ENCODE measurements at places on chromosomes 3 and 15.
A peak's percentile ranks its signal among the peaks of the same experiment; 100 is the strongest.

GRCh38 chr15:87597346-87598052 lies 659.0 kb downstream of the NTRK3 start:
- no peak for DNase-seq

- no peak for DNase-seq
Observed at GRCh38 chr15:80796407-80796806, 17.2 kb downstream of the CEMIP start.

- no peak for DNase-seq
Observed at GRCh38 chr3:155007729-155008128, 72.4 kb upstream of the MME start.

- DNase-seq = no peak
Observed at GRCh38 chr3:50635066-50635465, 18.1 kb downstream of the MAPKAPK3 start.

DNA sequence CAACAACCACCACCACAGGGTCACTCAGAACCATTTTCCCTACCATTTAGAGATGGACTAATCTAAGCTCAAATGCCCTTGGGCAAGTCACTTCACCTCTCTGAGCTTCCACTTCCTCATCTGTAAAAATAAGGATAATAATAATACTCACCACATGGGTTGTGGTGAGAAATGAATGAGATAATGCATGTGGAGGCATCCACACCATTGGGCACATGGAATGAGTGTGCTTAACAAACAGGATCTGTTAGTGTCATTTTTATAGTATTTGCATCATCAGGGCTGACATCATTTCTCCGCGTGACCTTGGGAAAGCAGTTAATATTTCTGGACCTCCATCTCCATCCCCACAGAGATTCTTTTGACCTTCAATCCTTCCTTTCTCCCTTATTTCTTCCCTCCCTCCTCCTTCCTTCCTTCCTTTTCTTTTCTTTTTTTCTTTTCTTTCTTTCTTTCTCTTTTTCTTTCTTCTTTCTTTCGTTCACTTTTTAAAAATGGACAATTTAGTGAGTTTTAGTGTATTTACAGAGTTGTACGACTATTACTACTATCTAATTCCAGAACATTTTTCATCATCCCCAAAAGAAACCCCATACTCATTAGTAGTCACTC lies 7.7 kb upstream of the RFT1 start:
- DNase-seq = no peak

DNA sequence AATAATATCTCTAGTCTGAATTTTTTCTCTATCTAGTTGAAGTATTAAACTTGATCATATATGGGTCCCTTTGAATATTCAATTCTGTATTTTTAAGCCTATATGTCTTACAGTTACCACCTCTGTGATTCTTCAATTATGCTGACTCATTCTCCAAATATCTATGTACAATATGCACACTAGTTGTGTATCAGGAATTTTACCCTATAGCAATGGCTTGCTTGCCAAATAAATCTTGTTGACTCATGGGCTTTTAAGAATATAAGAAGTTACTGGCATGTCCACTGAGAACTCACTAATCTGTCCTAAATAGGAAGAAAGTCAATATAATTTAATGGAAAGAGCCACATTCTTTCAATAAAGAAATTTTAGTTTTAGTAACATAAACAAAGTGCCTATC lies 656.3 kb downstream of the RBMS3 start:
- peak; percentile 90 for DNase-seq

GRCh38 chr15:48472756-48473155 lies 141.5 kb downstream of the DUT start:
- DNase-seq = no peak

DNA sequence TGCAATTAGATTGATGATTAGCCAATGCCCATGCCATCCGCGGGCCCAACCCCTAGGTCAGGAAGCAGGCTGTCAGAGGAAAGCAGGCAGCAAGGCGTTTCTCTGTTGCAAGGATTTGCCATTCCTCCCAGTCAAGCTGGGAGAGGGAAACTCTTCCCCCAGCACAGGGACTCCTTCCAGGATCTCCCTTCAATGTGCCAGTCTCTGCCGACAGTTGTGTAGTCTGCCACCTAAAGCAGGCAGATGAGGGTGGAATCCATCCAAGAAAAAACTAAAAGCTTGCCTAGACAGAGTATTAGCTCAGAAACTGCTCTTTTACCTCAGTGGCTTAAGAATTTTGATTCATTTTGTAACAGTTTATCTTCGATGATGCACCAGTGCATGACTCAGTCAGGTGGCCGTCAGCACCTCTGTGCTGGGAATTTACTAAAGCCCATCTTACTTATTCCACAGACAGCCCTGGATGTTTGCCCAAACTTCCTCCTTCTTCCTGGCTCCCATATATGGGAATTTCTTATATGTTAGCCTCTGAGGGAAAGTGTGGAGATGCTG lies 501.5 kb upstream of the THBS1 start:
- peak; percentile 99 for DNase-seq

DNA sequence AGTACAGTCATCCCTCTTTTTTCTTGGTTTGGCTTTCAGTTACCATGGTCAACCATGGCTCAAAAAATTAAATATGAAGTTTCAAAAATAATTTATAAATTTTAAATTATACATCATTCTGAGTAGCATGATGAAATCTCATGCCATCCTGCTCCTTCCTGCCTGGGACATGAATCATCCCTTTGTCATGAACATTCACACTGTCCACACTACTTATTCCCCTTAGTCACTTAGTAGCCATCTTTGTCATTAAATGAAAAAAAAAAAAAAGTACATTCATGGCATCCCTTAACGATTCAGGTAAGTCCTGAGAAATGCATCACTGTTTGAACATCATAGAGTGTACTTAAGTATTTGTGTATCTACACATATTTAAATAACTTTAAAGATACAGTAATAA lies 1046.3 kb downstream of the ROBO2 start:
- peak; percentile 19 for DNase-seq

GRCh38 chr3:94543161-94543560 lies 480.3 kb downstream of the NSUN3 start:
- DNase-seq = no peak

GRCh38 chr3:79845546-79845945 lies 77.7 kb upstream of the ROBO1 start:
- DNase-seq = no peak

DNA sequence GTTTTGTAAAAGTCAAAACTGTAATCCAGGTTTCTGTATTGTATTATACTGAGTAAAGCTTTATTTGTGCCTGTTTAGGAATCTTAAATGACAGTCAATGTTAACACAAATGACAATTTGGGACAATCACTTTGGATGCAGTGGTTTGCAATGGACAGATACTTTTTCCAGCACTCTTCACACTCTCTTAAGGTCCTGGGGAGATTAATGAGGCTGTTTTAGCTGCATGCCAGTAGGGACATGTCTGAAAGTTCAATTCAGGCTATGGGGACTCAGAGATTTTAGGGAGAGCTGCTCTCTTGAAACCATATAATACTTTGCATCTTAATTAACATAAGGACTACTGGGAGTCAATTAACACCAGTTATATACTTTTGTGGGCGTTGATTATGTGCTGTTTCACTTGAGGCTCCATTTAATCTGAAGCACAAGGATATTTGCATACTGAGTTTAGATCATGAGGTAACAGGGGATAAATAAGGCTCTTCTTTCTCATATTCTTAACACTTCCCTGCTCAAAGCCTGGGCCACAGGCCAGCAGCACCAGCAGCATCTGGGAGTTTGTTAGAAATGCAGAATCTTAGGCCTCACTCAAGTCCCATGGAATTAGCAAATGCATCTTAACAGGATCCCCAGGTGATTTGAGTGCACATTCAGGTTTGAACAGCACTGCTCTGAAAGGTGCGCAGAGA lies 972.8 kb downstream of the PLOD2 start:
- no peak for DNase-seq

GRCh38 chr3:10338591-10339353 lies 17.9 kb upstream of the SEC13 start:
- no peak for DNase-seq

- no peak for DNase-seq
Observed at GRCh38 chr15:37720267-37720666, 214.2 kb upstream of the TMCO5A start.

DNA sequence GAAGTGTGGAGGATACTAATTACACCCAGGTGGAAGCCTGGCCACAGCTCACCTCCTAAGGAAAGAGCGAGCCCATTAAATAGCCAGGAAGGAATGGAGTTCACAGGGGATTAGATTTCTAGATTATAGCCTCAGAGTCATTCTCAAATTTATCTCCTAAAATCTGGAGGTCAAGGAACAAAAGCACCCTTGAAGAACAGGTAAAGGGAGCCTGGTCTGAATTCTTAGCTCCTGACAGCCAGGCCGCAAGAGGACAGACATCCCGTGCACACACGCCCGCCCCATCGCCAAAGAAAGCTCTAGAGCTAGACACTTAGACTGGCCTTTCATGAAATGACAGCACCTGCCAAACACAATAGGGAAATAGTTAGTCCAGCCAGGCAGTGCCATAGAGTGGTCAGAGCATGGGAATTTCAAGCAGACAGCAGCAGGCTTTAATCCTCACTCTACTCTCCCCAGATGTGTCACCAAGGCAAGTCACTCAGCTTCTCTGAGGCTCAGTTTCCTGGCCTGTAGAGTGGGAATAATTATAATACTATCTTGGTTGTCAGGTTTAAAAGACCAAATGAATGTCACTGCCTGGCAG lies 59.2 kb downstream of the LIPC start:
- DNase-seq = no peak

GRCh38 chr15:53128652-53129051 lies 338.5 kb upstream of the ONECUT1 start:
- no peak for DNase-seq

DNA sequence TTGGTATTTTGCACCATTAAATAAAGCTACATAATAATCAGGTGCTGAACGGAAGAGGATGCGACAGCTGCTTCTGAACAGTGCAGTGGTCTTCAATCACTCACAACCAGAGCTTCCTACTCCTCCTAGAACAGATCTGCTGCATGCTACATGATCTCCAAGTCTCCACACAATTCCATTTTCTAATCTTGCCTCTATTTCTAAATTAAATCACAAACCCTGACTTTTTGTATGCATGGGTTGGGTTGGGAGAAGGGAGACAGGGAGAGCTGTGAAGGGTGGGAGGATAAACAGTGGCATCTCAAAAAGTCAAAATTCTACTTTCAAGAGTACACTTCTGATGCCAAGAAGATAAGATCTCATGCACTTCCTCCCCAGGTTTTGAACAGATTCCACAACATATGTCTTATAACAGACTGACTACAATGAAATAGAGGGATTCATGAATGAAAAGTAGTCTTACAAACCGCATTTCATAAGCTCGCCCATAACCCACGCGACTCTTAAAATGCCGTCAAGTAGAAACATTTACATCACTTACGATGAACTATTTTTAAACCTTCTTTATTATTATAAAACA lies 57.2 kb downstream of the CHSY1 start:
- no peak for DNase-seq

DNA sequence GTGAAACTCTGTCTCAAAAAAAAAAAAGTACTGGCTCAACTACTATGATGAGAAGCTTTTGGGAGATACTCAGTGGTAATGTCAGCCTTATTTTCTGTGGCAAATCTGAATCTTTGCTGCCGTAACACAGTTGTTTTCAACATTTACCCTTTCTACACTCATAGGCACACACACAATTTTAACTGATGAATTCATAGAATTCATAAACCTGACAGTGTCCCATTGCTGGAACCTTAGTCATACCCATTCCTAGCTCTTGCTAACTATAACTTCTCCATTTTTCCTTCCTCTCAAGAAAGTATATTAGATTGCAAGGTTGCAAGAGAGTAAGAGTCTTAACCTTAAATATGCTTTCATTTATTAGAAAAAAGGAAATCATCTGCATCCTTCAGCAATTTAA lies 496.6 kb downstream of the FHIT start:
- DNase-seq = peak; percentile 88

DNA sequence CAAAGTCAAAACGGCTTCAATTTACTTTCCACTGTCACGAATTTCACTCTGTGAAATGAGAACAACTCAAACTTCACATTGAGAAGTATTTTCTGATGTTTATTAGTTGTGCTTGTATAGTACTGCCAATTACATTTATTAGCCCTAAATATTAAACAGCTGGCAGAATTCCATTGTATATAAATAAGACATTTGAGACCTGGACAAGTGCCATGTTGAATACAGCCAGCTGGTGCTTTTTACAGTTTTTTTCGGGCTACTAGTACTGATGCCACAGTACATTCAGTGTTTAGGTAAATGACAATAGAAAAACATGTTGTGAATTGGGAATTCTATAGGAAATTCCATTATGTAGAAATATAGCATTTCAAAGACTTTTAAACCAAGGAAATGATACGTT lies 79.0 kb downstream of the EPHA3 start:
- DNase-seq = no peak

DNA sequence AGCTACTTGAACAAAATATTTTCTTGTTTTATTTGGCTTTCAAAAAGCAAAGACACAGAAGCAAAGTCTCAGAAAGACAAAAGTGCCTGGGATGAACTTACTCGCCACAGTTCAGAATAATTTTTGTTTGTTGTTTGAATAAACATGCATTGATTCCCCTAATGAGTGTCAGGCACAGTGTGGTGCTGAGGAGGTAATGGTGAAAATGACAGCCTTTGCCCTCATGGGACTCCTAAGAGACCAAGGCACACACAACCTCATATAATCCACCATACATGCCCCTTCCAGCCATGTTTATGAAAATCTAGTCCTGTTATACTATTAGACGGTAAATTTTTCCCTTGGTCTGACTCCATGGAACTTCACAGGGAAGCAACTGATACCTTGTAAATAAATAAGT lies 2.5 kb downstream of the GOLIM4 start:
- no peak for DNase-seq

DNA sequence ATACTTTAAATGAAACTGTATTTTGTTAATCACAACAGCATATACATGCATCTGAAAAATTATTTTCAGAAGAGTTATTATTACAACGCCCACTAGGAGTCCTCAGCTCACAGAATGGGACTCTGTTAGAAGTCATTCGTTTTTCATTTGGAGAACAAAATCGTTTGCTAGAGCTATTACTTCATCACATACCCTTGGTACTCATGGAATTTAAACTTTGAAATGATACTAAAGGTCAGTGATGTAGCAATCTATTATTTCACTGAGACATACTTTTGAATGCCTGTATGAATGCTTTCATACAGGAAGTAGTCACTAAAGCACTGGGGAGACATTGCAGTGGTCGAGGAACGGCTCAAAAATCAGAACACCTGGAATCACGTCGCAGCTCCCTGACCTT lies 198.1 kb downstream of the MBNL1 start:
- DNase-seq = peak; percentile 70

- no peak for DNase-seq
Observed at GRCh38 chr3:45042162-45042561, 16.1 kb downstream of the CLEC3B start.

- DNase-seq = peak; percentile 83
Observed at GRCh38 chr3:176078906-176079305, 1118.4 kb downstream of the TBL1XR1 start.

GRCh38 chr15:69328739-69329138 lies 30.0 kb downstream of the PAQR5 start:
- no peak for DNase-seq
